ENCODE measurements at places on chromosomes 5 and 9. TPM values are rescaled to one million over a fixed set of nuclear protein-coding genes. Genes with fewer than 3 reads are reported as not detected.

DNA sequence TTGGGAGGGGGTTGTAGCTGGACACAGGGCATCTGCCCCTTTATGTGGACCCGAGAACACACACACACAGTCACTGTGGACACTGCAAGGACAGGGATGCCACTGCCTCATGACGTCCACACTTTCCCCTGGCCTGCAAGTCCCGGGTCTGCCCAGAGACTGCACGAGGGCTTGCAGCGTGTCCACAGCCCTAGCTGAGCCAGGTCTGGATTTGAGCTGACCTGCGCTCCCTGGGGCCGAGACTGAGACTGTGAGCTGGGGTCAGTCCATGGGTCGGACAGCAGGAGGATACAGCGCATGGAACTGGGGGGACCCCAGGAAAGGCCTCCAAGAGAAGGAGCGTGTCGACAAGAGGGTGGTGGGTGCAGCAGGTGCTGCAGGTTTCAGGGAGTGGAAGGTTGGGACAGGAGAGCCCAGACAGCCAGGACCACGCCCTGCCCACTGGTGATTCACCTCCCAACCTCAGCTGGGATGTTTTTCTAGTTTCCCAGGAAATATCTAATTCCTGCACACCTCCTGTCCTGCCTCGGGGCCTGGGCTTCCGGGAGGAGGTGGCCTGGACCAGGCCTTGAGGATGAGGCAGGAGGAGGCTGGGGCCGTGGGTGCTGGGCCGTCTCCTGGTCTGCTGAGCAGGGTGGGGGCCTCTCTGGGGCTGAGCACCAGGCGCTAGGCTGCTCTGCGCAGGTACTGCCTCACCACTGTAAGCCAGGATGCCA is 806 bp upstream of the RNF224 start:
- DNase-seq: no peak

DNA sequence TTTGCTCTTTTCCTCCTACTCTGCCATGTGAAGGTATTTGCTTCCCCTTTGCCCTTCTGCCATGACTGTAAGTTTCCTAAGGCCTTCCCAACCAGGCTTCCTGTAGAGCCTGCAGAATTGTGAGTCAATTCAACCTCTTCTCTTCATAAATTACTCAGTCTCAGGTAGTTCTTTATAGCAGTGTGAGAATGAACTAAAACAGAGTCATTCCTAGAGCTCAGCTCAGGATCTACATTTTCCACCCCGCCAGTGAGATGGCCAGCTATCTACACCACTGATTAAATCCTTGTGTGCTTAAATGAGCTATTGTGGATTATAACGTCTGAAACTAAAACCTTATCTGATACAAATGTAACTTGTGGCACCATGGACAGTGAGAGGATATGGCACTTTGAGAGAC is 55.0 kb downstream of the FRMD3 start:
- DNase-seq: no peak

DNA sequence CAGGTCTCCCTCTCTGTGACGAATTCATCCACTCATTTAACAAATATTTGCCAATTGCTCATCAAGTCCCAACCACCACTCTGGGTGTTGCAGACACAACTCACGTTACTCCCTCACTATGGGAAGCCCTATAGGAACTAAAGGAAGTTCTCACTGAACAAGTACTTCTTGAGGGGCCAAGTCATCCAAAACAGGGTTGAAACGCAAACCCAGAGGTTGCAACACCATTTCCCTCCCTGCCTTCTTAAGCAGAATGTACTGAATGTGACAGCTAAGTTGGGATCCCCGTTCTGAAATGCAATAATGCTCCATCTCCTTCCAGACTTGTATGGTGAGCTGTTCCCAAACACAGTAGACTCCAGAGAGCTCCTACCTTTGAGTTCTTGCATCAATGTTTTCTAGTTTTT is 34.3 kb downstream of the EPB41L4B start:
- no peak for DNase-seq

- DNase-seq: no peak
Observed at GRCh38 chr5:111779922-111780292, 22.9 kb upstream of the NREP start.

DNA sequence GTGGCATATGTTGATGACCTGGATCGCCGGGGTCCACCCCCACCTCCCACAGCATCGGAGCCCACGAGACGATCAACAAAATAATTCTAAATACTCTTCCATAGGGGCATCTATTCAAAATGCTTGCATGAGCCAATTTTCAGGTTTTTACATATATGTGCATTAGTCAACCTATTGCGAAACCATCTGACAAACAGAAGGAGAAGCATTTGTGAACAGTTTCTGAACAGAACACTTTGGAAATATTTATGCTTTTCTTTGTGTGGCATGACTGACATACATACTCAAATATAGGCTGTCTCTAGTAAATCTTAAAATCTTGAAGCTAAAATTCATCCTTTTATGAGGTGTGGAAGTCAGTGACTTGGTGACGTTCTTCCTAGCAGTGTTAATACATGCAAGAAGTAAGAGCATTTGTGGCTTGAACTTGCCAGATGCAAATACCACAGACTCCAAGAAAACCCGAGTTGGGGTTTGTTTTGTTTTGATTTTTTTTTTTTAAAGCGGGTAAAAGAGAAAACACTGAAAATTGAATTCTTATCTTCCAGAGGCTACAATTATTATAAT is 5.3 kb downstream of the GPR151 start:
- no peak for DNase-seq

DNA sequence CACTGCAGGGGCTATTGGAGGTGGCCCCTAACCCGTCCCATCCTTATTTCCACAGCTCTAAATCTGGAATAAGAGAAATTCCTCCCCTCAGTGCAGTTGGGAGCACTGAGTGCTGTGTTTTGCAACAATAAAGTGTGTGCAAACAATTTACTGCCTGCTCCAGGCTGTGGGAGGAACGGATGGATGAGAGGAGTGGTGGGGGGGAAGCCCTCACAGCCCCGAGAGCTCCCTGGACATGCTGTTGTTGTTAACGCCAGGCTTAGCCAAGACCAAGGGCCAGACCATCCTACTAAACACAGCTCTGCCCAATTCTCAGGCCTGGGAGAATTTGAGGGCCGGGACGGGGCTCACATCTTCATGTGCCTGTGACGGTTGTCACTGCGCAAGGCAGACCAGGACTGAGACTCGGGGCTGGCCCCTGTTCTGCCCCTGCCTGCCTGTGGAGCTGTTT is 200.2 kb downstream of the DAB2IP start:
- DNase-seq: no peak

DNA sequence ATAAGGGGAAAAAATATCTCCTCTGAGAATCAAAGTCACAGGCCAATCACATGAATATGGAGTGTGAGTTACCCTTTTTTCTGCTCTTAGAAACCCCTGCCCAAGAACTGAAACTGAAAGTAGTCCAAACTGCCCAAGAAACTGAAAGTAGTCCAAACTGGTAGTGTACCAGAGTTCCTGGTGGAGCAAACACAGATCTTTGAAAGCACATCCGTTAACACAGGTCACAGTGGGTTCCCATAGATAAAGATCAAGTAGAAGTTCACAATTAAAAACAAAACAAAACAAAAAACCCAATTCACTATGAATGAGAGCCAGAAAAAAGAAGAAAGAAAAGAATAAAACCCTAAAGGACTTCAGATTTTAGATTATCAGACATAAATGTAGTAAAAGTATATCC is 332.4 kb upstream of the EFNA5 start:
- DNase-seq: peak; percentile 28

- no peak for DNase-seq
Observed at GRCh38 chr5:617896-618295, 5.8 kb downstream of the CEP72 start.

DNA sequence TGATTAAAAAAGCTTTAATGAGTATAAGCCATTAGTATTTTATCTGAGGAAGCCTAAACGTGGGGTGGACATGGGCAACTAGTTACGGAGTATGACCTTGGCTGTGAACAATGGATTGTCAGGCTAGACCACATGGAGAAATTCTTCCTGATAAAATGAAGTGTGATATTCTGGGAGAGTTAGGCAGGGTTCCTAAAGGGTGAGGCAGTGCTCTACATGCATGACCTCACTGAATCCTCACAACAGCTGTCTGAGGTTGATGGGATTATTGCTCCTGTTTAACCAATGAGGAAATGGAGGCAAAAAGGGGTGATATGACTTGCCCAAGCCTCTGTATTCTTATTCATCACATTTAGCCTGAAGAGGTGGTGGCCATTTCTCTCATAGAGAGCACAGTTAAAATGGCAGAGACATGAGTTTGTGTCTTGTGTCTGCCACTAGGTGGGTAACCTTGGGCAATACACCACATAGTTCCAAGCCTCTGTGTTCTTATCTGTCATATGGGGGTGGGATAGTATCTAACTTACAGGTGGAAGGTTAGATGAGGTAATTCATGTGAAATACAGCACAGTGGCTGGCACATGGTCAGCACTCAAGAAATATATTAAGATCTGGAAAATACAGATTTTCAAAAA is 96.1 kb upstream of the NR3C1 start:
- DNase-seq: no peak

GRCh38 chr5:119397518-119398380 is 41.9 kb downstream of the TNFAIP8 start:
- DNase-seq: no peak

DNA sequence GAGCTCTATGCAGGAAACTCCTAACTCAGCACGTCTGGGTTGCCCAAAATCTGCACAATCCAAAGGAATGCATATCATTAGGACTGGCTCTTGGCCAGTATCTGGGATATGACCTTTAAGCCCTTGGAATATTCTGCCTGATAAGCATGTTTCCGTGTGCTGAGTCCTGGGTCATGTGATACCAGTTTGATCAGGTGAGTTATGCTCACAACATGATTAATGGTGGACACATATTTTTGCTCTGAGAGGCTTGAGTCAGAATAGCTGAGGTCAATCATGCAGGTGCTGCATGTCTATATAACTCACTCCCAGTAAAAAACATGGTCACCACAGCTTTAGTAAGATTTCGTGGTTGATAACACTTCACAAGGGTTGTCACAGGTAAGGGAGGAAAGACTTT is 408.8 kb downstream of the YTHDC2 start:
- DNase-seq: peak; percentile 0

Gene LCN1
- total RNA-seq: not detected

Gene MYMK
- not detected for total RNA-seq

Gene IRX2
- 5.5 TPM for total RNA-seq

Gene AK8
- total RNA-seq: 1.6 TPM

Gene FAM153A
- 0.41 TPM for total RNA-seq

Gene CCDC192
- total RNA-seq: not detected

Gene PRDM9
- not detected for total RNA-seq

Gene RLN2
- total RNA-seq: 1.0 TPM

Gene CBY3
- not detected for total RNA-seq

Gene HAVCR2
- 1.6 TPM for total RNA-seq
